ENCODE measurements at places on chromosomes 1 and 21.

- DNase-seq = no peak
These were observed 59.2 kb downstream of the USP25 start for GRCh38 chr21:15788847-15789523.

DNA sequence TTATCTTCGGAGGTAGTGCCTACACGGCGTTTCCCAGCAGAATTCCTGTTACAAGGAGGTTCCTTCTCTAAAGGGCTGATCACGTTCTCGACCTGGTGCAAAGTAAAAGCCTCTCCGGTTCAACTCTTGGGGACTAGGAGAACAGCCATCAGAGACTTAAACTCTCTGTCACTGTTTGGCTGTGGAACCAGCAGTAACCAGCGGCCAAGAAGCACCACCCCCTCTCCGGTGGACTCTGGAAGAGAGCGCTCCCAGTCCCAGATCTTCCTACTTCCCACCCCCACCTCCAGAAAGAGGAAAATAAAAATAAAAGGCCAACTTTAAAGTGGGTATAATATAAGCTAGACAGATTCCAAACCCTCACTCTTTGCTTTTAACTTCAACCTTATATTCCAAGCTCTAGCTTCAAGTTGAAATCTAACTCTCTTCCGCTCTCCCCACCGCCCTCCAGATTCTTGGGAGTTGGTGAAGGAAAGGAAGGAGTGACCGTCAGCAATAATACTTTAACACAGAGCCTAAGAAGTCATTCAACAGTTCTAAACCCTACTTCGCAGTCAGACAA is 2.9 kb downstream of the BRINP3 start:
- DNase-seq = no peak

DNA sequence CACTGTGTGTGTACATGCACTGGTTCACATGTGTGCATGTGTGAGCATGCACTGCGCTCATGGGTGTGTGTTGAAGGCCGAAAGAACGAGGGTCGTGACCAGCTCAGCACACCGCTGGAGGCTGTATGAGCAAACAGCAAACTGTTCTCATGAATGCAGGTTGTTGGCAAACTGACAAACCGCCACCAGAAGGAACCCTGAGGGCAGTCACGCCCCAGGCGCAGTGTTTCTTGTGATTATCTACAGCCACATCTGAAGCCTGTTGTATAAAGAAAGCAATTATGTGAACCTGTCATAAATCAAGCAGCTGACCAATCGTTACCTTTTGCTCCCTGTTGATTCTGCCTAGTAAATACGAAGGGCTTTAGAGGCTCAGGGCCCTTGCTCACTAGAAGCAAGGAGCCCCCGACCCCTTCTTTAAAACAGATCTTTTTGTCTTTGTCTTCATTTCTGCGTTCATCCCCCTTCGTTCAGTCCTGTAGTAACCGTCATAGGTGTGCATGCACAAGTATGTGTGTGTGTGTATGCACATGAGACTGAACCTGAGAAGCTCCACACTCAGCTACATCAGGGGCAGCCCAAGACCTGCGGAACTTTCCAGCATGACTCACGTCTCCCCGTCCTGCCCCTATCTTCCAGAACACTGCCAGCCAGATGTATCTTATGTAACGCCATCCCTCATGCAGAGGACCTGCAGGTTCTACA is 16.8 kb upstream of the RIPK4 start:
- peak; percentile 98 for DNase-seq

- DNase-seq = no peak
These were observed 153.7 kb downstream of the PDE4B start for GRCh38 chr1:65946376-65946775.

DNA sequence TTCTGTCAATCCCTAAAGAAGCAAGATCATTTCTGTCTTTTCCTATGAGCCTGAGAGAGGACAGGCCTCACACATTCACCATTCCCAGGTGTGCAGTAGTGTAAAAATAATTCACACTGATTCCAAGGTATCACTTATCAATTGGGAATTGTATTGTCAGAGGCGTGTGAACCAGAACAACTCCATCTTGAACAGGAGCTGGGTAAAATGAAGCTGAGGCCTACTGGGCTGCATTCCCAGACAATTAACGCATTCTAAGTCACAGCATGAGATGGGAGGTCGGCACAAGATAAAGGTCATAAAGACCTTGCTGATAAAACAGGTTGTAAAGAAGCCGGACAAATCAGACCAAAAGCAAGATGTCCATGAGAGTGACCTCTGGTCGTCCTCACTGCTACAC is 239.2 kb downstream of the SMYD3 start:
- no peak for DNase-seq
